ENCODE measurements at places on chromosomes 12 and 14.
A peak's percentile ranks its signal among the peaks of the same experiment; 100 is the strongest.

GRCh38 chr14:36845356-36846012, 183.8 kb downstream of the PAX9 start:
- ATAC-seq = no peak

GRCh38 chr12:69648476-69648875, 37.8 kb upstream of the LRRC10 start:
- ATAC-seq = no peak

DNA sequence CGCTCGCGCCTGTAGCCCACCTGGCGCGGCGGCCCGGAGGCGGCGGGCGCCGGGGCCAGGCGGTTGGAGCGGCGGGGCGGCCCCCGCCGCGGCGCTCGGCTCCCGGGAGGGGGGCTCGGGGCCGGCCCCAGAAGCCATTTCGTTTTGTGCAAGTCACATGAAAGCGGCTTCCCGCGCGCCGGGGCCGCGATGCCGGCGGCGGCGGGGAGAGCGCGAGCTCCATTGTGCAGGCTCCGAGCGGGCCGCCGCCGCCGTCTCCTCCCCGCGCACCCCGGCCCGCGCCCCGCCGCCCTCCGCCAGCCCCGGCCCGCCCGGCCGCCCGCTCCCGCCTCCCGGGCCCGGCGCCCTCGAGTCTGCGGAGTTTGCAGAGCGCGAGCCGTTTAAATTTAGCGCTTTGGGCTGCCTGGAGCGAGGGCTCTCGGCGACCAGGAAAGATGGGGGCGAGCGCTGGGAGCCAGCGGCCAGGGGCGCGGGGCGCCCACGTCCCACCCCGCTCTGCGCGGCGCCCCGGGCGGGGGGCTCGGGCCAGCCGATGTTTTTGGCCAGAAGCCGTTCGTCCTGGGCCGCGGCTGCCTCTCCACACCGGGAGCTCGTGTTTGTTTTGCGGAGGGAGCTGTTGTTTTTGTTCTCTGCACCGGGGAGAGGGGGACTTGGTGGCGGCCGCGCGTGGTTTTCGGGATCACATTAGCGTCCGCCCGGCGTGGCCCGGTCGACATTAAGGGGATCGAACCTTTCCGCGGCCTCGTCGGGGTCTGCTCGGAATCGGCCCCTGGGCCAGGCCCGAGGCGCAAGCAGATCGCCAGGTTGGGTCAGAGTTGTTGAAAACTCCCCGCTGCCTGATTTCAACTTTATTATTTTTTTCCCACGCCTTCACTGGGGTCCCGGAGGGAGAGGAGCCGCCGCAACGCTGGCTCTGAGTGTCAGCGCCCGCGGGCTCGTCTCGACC, 982 bp downstream of the BCL7A start:
- peak; percentile 11 for ATAC-seq

DNA sequence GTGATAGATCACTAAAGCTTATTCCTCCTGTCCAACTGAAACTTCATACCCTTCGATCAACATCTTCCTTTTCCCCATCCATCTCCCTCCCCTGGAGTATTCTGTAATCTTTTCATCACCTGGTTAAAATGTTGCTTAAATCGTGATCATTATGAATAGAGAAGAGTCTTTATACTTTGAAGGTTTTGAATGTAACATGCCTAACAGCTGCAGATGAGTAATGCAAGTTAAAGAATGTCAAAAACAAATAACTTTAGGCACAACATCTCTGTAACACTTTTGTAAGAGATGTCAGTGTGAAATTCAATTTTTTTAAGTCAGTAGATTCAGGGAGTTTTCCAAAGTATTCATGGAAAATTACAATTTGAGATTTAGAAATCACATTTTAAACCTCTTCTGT, 25.0 kb downstream of the RXYLT1 start:
- no peak for ATAC-seq

- no peak for ATAC-seq
Measured at GRCh38 chr12:9763025-9763424, 2.3 kb upstream of the CD69 start.

DNA sequence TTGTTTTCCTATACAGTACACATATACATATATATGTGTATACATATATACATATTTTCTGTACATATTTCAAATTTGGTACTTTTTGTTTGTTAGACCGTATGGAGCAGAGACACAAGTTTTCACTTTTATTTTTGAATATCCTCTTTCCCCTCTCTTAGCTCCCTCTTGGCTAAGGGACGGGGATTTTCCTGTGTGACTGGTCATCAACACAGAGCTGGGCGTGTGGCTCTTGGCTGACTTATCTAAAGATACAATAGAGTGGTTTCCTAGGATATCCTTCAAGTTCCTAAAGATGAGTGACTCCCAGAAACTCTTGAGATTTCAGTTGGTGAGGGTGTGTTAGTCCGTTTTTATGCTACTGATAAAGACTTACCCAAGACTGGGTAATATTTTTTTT, 1404.5 kb upstream of the TMEM132C start:
- ATAC-seq = no peak

- ATAC-seq = no peak
Measured at GRCh38 chr12:82810568-82810967, 123.9 kb downstream of the TMTC2 start.

- ATAC-seq = no peak
Measured at GRCh38 chr14:51621654-51622053, 30.1 kb upstream of the FRMD6 start.

DNA sequence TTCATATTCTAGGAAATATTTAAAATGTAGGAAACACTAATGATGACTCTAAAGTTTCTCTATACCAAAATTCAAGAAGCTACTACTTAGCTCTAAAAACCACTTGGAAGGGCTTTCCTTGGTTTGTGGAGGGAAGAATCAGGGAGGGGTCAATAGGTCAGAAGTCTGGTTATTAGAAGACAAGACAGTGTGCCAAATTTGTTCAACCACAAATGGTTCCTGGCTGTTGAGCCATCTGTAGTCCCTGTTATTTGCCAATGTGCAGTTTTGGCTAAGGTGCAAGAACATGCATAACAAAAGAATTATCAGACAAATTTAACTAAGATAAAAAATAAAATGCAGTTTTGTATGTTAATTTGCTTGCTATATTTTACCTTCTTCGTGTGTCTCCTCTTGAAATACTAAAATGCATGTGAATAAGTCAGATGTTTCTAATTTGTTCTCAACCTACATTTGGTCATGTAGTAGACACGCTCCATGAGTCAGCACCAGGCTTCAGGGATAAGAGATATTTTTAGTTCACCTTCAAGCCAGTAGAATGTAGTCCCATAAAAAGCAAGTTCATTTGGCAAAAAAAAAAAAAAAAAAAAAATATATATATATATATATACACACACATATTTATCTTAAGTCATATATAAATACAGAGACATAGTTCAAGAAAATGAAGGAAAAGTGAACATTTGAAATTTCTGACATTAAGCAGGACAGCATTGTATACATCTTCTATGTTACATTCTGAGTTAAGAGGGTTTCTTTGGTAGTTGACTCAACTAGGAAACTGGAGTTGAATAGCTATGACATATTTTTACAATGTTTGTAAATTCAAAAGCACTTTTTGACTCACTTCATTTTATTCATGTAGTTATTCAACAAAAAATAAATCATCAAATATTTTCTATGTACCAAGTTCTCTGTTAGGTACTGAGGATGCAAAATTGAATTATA, 123.3 kb downstream of the KCNC2 start:
- ATAC-seq = no peak

- ATAC-seq = no peak
Measured at GRCh38 chr12:62933602-62934238, 1.2 kb downstream of the PPM1H start.

- ATAC-seq = peak; percentile 72
Measured at GRCh38 chr12:47032644-47033043, 46.8 kb upstream of the PCED1B start.

DNA sequence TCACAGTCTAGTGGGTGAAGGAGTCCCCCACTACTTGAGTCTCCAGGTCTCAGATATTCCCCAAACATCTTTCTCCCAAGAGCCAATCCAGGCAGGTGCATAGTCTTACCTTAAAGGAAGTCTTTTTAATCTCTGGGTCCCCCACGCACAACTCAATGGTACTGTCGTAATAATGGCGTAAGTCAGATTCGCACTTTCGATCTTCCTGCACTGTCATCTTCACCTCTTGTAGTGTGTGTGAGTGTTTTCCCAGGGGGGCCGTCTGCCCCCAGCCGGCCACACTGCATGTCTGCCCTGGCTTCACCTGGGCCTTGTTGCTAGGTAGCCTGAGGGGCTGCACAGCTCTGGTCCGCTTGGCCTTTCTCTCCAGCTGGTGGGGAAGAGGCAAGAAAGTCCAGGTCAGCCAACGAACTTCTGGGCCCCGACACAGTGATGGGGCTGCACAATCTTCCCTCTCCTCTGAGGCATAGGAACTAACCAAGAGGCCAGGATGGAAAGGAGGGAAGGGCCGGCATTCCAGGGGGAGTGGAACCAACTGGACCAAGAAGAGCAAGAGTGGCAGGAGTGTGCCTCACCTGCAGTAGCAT, 2.1 kb downstream of the GZMB start:
- ATAC-seq = no peak

- no peak for ATAC-seq
Measured at GRCh38 chr14:93537951-93538350, 107.2 kb downstream of the UNC79 start.

DNA sequence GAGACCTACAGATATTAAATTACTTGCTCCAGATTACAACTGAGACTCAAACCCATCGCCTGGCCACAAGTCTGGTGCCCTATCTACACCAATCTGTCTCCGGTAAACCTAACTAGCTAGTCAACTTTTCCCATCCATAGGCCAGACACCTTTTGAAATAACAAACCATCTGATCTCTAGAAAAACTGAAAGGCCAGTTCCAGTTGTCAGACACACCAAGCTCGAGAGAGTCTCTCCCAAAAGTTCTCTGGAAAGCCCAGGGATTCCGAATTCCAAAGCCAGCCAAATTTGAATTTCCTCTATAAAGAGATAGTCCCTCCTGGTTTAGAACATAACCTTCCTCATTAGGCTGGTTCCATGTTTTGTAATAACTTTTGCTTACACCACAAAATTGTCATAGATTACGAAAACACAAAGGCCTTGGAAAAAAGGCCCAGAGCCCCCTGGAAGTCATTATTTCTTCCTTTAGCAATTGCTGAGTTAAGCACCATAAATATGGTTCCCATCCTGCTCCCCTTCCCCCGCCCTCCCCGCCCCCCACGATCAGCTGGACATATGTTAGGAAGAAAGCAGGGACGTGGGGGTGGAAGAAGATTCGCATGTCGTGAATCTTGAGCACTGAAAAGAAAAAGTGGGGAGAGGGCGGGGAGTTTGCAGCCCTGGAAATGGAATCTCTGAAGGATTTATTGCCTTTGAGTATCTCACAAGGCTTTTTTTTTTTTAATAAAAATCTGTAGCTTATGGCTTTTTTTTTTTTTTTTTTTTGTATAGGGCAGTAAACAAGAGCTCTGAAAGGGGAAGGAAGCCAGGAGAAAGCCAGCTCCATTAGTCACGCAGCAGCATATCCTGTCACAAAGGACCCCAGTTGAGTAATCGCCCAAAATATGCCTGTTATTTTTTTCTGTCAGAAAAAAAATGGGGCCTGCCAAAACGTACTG, 110.4 kb downstream of the ZFP36L1 start:
- ATAC-seq = no peak

DNA sequence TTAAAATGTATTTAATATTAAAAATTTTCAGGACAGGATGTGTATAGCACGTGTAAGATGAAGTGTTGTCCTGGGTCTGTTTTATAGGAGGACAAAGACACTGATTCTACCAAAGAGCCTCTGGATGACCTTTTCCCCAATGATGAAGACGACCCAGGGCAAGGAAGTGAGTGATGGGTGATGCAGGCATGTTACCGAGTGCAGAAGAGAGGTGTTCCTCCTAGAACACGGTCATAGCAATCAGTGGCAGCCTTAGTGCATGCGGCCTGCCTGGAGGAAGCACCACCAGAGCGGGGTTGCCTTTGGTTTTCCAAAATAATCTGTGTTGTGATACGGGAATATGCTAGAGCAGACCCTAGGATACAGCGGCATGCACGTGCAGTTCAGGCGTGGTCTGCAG, 33.0 kb downstream of the KLC1 start:
- no peak for ATAC-seq

- ATAC-seq = no peak
Measured at GRCh38 chr14:72723858-72724530, 169.9 kb downstream of the DPF3 start.

DNA sequence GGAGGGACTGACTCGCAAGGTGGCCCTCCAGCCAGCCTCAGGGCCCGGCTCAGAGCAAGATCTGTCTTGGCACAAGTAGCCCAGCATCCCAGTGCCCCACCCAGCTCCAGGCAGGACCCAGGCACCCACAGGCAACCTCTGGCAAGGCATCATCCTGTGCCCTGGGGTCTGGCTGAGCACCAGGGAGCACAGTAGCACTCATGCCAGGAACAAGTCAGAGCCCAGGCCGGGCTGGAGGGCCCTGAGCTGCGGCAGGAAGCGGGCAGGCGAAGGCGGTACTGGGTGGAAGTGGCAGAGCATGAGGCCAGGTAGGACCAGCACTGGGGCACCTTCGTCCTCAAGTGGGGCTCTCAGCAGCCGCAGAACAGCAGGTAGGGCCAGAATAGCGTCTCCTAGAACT, 5.2 kb upstream of the DIO3 start:
- ATAC-seq = no peak

DNA sequence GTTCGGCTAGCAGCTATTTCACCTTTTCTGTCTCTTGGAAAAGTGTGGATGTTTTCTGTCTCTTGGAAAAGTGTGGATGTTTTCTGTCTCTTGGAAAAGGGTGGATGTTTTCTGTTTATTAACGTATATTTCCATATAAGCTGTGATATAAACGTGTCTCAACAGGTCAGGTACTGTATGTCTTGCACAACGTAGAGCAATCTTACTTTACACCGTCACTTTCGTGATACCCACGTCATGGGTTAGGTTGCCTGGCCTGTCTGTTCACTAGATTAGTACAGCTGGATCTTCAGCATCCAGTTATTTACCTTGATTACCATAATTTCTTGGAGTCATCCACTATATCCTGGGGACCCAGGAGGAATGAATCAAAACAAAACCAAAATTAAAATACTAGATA, 14.1 kb downstream of the CLEC7A start:
- no peak for ATAC-seq

DNA sequence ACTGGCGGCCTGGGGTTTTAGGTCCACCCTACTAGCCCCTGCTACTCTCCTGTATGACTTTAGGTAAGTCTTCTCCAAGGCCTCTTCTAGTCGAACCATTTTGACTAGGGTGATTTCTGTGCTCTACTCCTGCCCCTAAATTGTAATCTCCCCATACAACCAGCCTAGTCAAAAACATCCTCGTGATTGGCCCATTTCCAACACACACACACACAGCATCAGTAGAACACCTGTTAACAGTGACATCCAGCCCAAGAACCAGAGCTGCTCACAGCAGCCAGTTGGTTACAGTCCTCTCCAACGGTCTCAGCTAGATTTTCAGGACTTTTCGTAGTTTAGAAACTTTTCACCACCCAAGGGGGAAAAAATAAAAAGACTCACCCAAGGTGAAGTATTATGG, 30.9 kb downstream of the NT5DC3 start:
- ATAC-seq = no peak
